Ammon's horn (tissue), 1 donor: ENCODE measurements at places on chromosomes 4 and X.

DNA sequence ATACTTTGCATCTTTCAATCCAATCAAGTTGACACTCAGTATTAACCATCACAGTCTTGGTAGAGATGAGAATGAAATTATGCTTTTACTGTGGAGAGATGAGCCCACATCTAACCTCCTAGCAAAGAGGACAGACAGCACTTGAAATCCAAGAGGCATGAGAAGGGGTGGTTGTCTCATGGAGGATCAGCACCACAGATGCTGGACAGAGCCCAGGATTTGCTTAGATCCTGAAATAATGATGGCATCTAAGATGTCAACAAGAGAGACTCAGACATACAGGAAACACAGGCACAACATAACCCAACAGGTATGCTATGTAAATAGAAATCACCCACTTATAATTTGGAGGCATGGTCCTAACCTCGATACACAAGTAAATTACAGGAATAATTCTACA is 74.3 kb upstream of the VCX2 start:
- no peak for DNase-seq

DNA sequence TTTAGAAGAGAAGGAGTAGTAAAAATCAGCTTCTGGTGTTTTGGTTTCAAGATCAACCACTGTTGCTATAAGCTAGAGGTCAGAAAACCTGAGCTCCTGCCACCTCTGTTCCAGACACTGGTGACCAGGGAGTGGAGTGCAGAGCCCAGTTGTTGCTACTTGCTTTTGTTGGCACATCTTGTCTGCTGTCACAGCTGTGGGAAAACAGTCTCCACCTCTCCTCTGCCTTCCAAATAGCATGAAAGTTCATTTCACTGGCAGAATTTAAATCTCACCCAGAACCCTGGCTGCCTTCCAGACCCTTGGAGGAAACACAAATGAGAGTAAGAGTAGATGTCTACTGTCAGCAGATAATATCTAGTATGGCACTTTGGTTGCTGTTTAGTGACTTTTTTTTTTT is 297.5 kb upstream of the KLF3 start:
- DNase-seq = no peak

GRCh38 chrX:110066488-110067225 is 63.7 kb downstream of the TMEM164 start:
- no peak for DNase-seq

DNA sequence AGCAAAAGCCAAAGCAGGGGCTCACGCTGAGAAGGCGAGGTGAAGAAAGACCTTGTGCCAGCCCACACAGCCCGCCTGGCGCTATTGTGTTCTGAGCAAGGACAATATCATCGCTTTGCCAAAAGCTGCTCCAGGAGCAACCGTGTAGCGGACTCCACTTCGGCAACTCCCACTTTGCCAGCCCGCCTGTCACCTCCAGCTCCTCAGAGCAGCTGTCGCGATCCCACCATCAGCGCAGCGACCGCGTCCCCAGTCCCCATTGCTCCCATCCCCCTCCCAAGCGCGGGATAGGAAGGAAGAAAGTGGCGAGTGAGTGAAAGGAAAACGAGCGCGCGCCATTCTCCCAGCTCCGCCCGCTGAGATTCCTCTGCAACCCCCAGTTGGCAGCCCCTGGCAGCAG is 759 bp downstream of the ZC4H2 start:
- peak; percentile 16 for DNase-seq

DNA sequence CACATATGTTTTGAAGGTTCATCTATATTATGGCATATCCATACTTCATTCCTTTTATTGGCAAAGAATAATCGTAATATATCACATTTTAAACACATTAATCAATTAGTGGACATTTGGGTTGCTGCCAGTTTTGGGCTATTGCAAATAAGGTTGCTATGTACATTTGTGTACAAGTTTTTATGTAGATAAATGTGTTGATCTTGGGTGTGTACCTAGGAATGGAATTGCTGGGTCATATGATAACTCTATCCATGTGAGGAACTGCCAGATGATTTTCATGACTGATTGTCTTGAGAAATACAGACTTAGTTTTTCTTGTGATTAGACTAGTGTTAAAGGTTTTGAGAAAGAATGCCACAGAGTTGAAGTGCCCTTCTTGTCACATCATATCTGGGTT is 99.2 kb upstream of the RAB40AL start:
- DNase-seq = no peak

- no peak for DNase-seq
Observed at GRCh38 chr4:143711543-143712154, 11.2 kb upstream of the FREM3 start.

DNA sequence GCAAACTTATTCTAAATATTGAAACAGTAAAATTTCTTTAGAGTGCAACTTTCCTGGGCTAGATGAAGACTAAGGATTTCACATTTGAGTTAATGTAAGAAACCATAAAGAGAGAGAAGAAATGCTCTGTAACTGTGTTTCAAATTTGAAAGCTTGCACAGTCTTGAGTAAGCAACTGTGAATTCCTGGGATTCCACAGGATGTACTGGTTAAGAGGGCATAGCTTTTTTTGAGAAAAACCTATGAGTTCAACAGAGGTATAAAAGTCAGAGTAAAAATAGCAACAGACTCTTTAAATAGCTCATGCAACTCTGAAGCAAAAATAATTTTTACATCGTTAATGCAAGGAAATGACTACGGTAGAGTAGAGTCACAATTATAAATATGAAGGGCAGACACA is 25.5 kb downstream of the ZNF330 start:
- DNase-seq = no peak

GRCh38 chrX:30957753-30958152 is 68.7 kb upstream of the TAB3 start:
- DNase-seq = no peak

DNA sequence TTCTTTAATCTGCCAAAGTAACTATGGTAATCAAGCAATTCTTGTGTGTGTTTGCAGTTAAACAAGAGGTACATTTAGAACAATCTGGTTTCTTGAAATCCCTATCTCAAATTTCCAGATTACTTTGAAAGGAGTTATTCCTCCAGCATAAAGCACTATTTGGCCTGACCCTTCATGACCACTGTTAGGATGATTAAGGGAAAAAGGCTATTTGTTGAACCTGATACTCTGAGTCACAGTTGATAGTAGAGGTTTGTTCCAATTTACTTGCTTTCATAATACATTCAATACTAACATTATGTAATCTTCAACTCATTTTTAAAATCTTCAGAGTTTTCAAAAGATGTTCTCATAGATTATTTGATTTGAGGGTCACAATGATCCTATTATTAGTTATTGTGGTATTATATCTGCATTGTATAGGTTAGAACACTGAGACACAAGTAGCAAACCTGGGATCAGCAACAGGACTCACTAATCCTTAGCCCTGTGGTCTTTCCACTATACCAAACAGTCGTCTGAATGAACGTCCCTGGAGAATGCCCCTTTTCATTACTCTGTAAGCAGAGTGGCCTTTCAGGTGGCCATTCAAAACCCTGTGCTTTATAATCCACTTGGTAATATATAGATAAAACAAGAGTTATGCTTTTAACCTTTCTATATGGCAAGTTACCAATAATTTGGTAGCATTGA is 8.1 kb upstream of the NDST4 start:
- DNase-seq = no peak

DNA sequence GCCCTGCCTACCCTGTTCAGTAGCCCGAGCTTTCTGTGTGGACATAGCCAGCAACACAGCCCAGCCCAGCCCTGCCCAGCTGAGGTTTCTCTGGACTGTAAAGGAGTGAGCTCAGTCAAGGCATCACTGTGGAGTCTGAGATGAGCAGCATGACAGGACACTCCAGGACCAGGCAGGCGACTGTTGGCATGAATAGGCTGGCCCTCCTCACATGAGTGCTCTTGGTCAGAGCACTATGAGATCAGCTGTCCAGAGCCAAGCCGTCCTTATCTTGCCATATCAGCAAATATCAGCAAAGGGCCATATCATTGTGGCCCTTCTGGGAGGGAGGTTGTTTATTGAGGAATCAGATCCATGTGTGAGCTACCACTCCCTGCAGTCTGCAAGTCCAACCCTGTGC is 30.9 kb downstream of the REELD1 start:
- no peak for DNase-seq

DNA sequence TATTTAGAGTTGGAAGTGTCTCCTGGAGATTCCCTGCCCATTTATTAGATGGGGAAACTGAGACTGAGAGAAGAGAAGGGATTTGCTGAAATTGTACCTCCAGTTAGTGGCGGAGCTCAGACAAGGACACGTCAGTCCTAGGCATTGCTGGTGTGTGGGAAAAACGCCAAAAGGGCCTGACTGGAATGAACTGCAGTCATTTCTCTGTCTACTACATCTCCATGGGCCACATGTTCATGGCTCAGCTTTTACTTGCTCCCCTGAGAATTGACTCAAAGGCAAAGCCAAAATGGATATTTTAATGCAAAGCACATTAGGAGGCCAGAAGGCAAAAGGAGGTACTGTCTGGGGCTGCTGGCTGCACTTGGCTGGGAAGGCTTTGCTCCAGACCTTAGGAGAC is 3.9 kb downstream of the TFDP3 start:
- DNase-seq = no peak

GRCh38 chr4:70666369-70666768 is at the start of gene JCHAIN:
TSS of gene JCHAIN (minus strand) at chr4:70666508. CDS start at chr4:70666490, 18 bp downstream.
- no peak for DNase-seq

DNA sequence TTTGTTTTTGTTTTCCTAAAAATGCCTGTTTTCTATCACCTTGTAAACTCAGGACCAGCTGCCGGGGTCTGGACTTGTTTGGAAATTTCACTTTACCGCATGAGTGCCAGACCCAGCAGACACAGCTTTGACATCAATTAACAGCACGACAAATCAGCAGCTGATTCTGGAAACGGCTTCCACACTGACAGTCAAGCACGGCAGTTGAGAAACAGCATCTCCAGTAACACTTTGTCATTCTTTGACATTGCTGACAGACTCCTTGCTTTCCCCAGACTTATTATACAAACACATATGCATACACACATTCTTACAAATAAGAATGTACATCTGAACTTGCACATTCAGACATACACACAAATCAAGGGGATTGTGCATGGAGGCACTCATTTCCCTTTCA is 1017.6 kb upstream of the HS3ST1 start:
- no peak for DNase-seq

- DNase-seq = no peak
Observed at GRCh38 chr4:170004651-170005295, 21.4 kb downstream of the MFAP3L start.

- DNase-seq = no peak
Observed at GRCh38 chr4:54055494-54055893, 8.9 kb downstream of the CHIC2 start.

DNA sequence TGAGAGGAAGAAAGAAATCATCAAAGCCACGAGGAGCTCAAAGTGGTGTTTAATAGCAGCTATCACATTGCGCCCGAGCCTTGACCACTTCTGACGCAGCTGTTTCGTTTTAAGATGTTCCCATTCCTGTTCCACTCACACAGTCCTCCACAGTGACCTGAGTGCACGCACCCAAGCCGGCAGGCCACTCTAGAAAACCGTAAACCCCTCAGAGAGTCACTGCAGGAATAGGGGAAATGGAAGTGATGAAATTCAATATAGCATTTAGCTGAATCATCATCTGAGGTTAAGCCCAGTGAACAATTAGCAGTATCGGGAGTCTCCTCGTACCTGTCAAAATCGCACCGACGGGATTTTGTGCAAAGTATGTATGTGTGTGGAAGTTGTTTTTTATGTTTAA is 17.9 kb upstream of the HAND2 start:
- DNase-seq = no peak

DNA sequence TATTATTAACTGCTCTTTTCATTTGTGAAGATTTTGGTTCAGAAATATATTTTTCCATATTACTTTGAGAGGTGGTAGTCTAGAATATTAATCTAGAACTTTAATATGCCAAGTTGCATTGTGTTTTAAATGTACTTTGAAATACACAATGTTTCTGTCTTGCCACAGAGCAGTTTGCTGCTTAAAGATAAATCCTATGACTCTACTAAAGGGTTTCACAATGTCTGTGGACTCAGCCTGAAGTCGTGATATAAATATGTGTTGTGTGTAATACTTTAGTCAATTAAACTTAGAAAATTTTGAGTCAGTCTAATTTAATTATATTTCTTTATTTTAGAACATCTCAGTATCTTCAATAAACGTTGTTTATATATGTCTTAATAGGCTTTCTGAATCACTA is 1771.7 kb upstream of the PCDH7 start:
- DNase-seq = no peak
